ENCODE measurements at places on chromosomes 3 and 15. TPM values are rescaled to one million over a fixed set of nuclear protein-coding genes. Genes with fewer than 3 reads are reported as not detected.

Gene PLA1A
- total RNA-seq, result 2.1 TPM

Gene PRKCI
- total RNA-seq, result 167 TPM

Gene NSMCE3
- 7.3 TPM for total RNA-seq

Gene C3orf80
- total RNA-seq, result not detected

Gene C3orf20
- not detected for total RNA-seq

Gene RCCD1
- 5.8 TPM for total RNA-seq

Gene GP9
- total RNA-seq, result not detected

Gene HEMK1
- 8.7 TPM for total RNA-seq

Gene FAN1
- 15.4 TPM for total RNA-seq

Gene SNX1
- total RNA-seq, result 40.8 TPM

Gene GOLGA6A
- under 0.01 TPM for total RNA-seq
